ENCODE measurements at places on chromosomes 16 and 17.
A peak's percentile ranks its signal among the peaks of the same experiment; 100 is the strongest.

DNA sequence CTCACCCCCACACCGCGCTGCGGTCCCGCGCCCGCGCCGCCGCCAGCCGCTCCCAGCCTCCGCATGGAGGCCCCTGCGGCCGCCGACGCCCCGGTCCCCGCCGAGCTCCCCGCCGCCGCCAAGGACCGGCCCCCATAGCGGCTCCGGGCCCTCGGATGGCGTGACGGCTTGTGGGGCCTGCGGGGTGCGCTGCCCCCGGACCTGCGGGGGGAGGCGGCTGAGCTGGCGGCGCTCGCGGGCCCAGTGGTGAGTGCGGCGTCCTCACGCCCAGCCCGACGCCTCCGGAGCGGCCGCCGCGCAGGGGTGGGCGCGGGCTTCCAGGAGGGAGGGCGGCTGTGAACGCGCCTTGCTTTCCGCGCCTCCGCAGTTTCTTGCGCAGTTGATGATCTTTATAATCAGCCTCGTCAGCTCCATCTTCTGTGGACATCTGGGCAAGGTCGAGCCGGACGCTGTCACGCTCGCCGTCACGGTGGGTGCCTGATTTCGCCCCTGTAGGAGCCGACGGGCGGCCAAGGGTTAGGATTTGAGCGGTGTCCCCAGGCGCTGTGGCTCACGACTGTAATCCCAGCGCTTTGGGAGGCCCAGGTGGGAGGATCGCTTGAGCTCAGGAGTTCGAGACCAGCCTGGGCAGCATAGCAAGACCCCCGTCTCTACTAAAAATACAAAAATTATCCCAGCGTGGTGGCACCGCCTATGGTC lies 46.4 kb downstream of the SLC47A1 start:
- ATAC-seq = peak; percentile 89

- ATAC-seq = no peak
Measured at GRCh38 chr17:50481648-50482047, 3.0 kb downstream of the RSAD1 start.

DNA sequence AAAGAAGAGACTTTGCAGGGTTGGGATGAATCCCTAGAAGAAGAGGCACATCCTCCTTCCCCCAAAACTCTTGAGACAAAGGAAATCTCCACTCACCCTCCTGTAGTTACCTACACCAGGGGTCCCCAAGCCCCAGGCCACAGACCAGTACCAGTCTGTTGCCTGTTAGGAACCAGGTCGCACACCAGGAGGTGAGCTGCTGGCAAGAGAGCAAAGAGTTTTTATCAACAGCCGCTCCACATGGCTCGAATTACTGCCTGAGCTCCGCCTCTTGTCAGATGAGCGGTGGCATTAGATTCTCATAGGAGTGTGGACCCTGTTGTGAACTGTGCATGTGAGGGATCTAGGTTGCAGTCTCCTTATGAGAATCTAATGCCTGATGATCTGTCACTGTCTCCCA lies 98.9 kb downstream of the CCT6B start:
- ATAC-seq = no peak

- ATAC-seq = no peak
Measured at GRCh38 chr17:40023590-40024292, 8.5 kb downstream of the CSF3 start.

DNA sequence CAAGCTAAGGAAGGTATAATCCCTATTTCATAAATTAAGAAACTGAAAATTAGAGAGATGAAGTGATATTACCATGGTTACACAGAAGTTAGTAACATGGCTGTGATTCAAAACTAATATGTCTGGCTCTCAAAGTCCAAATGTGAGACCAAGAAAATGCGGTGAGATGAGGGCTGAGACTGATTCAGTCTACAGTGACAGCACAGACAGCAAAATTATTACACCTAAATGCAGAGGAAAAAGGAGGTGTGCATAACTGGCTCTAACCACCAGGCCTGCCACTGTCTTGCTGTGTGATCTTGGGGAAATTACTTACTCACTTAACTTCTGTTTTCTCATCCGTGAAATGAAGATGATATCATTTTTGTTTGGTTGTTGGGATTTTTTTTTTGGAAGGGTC lies 270.0 kb upstream of the SOX9 start:
- ATAC-seq = no peak

- no peak for ATAC-seq
Measured at GRCh38 chr17:71409137-71409536, 711.7 kb upstream of the SOX9 start.

- peak; percentile 38 for ATAC-seq
Measured at GRCh38 chr17:59413014-59413766, 81.7 kb downstream of the YPEL2 start.

DNA sequence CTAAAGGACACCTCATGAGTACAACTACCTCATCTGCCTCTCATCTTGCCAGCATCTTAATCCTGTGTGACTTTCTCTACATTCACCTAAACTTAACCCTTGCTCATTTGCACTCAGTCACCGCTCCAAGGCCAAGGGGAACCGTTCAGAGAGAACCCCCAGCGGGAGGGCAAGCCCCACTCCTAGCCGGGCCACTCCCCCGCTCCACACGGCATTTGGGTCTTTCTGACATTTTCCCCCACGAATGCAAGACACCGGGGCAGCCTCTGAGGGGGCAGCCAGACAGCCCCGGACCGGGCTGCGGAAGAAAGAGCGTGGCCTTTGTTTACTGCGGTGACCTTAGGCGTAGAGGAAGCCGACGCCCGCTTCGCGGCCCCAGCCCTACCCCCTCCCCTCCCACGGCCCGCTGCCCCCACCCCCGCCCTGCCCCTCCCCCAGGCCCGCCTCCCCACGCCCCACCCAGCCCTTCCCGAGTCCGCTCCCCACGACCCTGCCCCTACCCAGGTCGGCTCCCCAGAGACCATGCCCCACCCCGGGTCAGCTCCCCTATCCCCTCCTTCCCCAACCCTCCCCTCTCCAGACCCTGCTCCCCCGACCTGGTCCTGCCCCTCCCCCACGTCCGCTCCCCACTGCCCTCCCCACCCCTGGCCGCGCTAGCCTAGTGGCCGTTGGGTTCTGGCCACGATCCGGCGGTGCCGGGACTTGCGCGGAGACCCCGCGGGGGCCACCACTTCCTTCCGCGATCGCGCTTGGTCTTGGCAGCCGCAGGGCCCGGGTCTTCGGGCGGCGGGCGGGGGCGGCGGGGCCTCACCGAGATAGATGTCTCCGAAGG lies 789 bp downstream of the CSNK1D start:
- ATAC-seq = peak; percentile 43

GRCh38 chr17:8629371-8630226 lies 926 bp downstream of the MYH10 start:
- peak; percentile 0 for ATAC-seq

DNA sequence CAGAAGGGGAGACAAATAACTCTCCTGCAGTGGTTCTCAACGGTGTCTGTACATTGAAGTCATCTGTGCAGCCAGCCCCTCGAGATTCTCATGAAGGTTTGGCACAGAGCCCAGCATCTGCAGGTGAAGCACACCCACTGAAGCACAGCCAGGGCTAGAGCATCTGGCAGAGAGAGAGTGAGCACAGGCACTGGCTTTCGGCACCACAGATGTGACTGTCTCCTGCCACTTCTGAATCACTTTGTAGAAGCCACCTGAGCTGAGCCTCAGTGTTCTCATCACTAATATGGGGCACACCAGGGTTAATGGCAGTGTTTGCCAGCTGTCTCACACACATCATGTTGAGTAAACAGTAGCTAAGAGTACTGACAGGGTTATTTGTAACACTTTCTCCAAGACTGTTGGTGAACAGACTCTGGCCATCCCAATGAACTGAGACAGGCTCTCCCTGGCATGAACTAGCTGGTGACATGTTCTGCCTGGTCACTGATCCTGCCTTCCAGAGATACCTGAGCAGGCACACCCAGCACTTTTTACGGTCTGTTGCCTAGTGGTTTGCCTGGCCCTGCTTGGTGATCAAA lies 10.9 kb downstream of the HSPB9 start:
- peak; percentile 26 for ATAC-seq

DNA sequence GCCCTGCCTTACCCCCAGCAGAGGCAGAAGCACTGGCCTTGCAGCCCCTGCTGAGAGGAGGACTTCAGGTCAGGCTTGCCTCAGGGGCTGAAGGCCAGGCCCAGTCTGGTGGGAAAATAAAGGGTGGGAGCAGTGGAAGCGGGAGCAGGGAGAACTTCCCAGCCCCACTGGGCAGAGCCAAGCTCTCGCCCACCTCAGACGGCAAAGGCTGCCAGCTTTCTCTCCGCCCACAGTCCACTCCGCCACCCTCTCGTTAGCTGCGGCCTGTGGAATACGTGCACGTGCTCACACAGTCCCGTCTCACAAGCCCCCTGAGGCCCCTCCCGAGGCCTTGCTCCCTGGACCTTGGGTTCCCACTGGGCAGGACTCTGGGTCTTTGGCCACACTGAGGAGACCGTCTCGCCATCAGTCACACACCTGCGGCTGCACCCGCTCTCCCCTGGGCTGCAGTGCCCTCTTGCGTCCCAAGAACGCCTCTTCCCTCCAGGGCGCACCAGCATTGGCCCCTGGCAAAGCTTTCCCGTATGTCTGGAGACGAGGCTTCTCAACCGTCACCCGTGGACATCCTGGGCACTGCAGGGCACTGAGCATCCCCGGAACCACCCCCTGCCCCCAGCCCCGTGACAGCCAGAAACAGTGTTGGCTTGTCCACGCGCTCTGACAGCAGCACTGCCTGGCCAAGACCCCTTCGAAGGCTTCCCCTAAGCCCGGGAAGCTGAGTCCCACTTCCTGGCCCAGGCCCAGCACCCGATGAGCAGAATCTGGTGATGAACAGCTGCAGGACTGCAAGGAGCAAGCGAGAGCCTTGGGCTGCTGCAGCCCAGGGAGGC lies 8.3 kb downstream of the MRPL28 start:
- ATAC-seq = peak; percentile 61

DNA sequence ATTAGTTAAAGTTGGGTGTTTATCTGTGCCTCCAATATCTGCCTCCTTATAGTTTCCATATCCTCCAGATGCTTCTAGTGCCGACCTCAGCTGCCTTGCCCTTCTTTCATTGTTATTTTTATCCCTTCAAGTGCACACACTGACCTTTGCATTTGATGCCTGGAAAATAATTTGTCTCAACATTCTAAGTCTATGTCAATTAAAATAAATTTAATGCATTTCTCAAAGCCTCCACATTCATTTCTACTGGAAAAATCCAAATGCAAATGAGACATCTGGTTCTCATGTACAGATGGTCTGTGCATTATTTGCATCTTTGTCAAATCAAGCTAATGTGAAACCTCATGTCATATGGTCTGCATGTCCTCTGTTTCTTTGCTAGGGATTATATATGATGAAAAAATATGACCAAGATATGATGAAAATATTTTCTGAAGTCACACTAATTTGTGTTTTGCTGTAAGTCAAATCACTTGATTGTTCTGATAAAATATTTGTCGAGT lies 61.4 kb downstream of the TMEM100 start:
- ATAC-seq = peak; percentile 31

- no peak for ATAC-seq
Measured at GRCh38 chr16:84629580-84629979, 11.7 kb upstream of the COTL1 start.

- ATAC-seq = no peak
Measured at GRCh38 chr17:67132366-67132765, 88.0 kb downstream of the CACNG1 start.

DNA sequence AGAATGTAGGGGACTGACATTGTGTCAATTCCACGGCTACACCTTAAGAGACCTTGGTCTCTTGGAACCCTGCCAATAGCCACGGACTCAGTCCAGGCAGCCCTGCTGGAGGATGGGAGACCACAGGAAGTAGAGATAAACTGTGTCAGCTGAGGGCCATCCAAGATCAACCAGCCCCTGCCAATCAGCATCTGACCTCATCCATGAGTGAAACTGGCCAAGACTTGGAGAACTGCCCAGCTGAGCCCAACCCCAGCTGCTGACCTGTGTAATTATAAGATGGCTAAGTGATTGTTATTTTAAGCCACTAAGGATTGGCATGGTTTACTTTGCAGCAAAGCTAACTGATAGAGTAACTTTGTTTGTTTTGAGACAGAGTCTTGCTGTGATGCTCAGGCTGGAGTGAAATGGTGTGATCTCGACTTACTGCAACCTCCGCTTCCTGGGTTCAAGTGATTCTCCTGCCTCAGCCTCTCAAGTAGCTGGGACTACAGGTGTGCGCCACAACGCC lies 13.3 kb upstream of the YWHAE start:
- ATAC-seq = peak; percentile 56

GRCh38 chr17:17387017-17387497 lies 83.9 kb downstream of the NT5M start:
- no peak for ATAC-seq

GRCh38 chr16:4796982-4797804 lies 2.0 kb downstream of the SMIM22 start:
- ATAC-seq = no peak

DNA sequence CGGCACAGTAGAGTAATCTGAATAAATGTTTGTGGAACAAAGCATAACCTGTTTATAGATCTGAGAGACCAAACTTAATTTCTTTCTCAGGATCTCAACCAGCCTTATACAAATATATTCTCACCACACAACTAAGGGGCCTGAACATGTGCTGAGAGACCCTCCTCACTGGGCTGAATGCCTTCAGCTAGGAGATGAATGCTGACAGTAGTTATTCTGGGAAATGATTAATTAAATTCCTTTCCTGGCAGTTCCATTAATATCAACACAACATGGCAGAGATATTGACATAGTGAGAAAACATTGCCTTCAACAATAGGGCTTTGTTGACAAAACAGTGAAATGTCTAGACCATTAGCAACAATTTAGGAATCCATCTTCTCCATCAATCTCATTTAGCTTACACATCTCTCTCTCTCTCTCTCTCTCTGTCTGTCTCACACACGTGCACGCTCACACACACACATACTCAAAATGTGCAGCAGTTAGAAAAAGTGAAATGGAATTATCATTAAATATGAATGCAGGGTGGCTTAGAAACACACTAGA lies 780.8 kb upstream of the CDH8 start:
- ATAC-seq = peak; percentile 80

DNA sequence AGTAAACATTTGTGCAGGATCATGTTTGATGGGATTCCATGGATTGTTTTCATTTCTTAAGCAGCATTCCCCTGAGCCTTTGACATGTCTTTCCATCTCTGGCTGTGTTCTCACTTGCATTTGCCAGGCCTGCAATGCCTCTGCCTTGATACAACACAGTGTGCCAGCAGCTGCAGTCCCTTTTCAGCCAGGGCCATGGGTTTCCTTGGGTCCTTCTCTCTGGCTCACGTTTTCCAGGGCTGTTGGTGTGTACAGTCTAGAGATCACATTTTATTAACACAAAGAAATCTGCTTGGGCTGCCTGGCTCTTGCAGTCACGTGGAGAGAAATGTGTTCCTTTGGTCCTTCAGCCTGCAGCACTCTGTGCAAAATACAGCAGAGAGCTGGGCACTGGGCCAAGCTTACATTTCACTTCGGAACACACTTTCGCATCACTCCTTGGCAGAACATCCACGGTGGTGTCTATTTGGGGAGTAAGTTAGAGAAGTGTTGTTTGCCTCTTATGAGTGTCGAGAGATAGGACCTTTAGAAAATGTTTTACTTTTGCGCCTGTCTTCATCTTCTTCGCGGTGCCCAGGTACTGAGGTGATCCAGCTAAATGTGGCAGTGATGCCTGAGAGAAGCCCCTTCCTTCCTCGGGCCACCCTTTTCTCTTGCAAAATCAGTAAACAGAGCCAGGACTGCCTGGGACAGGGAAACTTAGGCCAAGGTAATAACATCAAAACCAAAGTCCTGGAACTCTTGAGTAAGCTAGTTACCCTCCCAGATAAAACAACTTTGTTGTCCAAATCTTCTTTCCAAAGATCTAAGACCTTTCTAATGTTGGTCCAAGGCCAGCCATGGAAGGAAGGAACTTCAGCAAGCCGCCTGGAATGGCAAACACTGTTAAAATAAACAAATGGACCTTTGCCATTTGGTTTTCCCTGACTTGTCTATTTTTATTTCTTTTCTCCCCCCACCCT lies 20.9 kb downstream of the HLF start:
- peak; percentile 83 for ATAC-seq

Data from motor neuron (in vitro differentiated cells).